ENCODE measurements at places on chromosomes 5 and 9.

GRCh38 chr5:137659209-137659608 is 76.7 kb downstream of the KLHL3 start:
- no peak for DNase-seq

- DNase-seq = no peak
Measured at GRCh38 chr9:20380546-20380945, 241.8 kb downstream of the MLLT3 start.

DNA sequence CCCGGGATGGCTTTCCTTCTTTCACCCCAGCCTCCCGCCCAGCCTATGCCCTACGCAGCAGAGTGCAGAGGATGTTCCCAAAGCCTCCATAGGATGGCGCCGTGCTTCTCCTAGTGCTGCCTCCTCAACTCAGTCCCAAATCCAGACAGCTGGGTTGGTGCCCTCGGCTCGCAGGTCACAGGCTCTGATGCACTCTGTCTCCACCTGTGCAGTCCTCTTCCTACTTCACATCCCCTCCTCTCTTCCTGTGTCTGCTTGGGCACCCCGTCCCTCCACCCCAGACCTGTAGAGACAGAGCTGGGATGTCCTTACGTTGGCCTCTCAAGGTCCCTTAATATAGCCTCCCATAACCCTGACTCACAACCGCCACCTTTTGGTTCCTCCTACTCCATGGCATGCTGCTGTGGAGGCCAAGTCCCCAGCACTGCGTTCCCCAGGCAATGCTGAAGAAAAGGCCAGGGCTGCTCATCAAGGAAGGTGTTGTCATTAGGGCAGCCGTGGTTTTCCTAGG is 314.4 kb downstream of the GADD45G start:
- peak; percentile 40 for DNase-seq

DNA sequence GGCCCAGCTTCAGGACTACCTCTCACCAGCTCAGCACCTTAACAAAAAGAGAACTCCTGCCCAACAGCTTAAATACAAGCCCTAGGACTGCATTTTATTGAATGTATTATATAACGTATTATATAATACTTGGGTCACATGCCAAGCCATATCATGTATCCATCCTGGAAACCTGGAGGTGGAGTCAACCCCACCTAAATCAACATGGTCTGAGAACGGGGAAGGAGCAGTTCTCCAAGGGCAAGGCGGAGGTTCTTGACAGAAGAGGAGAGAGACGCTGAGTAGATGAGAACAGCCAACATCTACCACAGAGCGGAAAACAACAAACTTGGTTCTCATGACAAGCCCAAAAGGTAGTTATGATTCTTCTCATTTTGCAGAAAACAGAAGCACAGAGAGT is 163.4 kb downstream of the FGF18 start:
- DNase-seq = no peak

DNA sequence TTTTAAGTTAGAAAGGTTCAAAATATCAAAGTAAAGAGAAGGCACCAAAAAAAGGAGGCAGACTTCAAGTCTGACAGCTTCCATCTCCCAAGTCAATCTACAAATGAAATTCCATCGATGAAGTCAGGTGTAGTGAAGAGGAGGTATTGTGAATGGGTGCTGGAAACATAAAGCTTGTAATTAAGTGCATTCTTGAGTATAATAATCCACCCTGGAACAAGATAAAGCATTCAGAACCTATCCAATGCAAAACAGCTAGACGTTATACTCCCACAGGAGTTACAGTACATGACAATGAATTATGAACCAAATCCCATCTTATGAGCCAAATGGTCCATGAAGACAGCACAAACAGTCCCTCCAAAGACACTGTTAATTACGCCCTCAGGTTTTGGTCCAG is 22.3 kb downstream of the BNC2 start:
- no peak for DNase-seq

DNA sequence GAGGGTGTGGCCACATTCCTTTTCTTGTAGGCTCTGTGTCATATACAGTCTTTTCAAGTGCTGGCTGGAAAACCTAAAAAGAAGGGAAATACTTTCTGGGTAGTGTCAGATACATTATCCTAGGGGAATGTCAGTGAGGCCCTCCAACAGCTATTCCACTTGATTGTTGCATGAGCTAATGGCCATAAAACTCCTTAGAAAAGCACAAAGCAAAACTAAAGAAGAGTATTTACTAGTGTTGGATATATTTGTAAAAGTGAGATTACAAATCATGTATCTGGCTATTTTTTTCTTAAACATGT is 829 bp downstream of the ANXA1 start:
- DNase-seq = no peak

DNA sequence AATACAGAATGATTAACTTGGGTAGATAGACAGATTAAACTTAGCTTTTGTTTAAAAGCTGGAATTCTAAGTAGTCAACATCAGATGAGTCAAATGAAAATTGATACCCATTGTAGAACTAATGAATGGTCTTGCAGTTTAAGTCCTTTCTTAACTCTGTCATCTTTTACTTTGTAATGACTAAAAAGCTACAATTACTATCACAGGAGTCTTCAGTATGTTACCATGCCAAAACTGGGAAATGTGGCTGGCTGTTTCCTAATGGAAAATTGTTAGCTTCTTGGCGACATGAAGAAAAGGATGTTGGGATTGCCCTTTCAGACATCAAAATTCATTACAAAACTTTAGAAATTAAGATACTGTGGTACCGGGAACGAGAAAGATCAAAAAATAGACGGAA is 20.2 kb upstream of the ANXA1 start:
- no peak for DNase-seq

- DNase-seq = no peak
Measured at GRCh38 chr9:132755096-132755495, 84.8 kb downstream of the GTF3C4 start.
